NCI-H774 (cell line): ENCODE measurements at places on chromosomes 2 and 18.

DNA sequence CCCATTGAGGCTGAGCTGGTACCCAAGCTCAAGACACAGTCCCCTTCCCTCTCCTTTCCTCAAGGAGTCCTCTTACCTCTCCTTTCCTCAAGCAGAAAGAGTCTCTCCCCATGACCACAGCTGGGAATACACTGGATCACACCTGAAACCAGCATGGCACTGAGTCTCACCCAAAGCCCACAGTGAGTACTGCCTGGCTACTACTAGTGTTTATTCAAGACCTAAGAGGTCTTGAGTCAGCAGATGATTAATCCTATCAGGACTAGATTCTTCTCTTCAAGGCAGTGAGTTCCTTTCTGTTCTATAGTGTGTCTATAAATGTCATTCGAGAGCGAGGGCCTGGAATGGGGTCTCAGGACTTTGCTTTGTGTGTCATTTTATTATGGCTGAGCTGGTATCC is 111.4 kb downstream of the METTL4 start:
- no peak for DNase-seq

DNA sequence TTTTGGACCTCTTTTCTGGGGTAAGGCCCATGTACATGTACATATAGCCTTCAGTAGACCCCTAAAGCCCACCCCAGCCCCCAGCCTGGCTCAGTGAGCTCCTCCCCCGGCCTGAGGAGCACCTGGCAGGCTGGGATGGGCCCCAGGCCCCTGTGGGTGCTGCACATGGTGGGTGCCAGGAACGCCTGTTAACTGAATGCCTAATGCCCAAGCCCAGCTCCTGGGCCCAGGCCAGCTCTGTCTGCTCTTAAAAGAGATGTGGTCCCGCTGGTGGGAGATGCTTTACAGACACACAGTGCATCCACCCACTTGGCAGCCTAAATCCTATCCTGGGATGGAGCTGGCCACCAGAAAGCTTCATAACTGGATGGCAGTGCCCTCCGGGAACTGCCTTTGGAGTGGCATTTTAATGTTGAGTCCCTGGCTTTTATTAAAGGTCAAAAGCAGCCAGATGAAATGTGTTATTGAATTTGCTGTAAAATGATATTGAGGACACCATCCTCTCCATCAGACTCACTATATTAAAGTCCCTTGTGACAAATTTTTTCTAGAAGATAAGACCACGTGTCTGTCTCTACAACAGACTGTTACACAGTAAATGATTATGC is 7.7 kb upstream of the OXER1 start:
- no peak for DNase-seq

DNA sequence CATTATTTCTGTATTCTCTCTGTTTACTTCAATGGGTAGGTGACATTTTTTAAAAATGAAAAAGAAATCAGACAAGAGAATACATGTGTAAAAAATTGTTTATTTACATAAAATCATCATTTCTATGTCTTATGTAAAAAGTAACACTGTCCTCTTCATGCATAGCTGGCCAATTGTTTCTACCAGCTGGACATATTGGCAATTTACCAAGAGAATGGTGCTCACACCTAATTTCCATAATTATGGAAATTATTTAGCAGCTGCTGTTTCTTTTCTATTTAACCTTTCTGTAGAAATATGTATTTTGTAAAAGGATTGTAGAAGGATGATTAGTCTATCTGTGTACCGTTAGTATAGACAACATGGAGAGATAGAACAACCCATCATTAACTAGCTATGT is 791.9 kb downstream of the TRIB2 start:
- DNase-seq, result no peak

DNA sequence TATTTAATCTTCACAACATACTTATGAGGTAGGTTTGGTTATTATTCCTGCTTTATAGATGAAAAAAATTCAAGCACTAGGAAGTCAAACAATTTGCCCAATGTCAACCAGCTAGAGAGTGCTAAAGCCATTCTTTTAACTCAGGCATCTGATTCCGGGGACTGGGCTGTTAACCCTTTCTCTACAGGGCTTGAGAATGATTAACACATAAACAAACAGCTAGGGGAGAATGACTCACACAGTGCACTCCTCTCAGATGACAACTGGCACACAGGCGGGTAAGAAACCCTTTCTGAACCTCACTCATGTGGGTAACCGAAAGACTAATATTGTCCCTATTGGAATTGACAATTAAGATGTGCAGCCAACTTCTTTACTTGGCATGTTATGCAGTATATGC is 86.3 kb upstream of the FSHR start:
- no peak for DNase-seq

- DNase-seq, result no peak
These were observed 108.5 kb downstream of the RAPGEF4 start for GRCh38 chr2:172843902-172844715.

DNA sequence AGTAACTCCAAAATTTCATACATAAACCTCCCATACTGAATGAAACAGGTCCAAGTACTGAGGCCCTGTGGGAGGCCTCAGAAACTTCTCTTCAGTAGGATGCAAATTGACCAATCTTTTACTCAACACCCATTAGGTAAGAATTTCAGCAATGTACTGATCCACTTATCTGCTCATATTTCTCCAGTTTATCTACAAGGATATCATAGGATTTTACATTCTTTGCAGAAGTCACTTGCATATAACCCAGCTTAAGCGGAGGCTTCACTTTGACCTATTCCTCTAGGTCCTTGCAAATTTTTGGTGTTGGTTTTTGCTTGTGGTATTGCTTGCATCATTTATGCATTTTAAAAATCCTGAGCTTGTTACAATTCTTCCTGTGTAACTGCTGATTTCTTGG is 28.8 kb upstream of the SLC3A1 start:
- DNase-seq, result no peak

DNA sequence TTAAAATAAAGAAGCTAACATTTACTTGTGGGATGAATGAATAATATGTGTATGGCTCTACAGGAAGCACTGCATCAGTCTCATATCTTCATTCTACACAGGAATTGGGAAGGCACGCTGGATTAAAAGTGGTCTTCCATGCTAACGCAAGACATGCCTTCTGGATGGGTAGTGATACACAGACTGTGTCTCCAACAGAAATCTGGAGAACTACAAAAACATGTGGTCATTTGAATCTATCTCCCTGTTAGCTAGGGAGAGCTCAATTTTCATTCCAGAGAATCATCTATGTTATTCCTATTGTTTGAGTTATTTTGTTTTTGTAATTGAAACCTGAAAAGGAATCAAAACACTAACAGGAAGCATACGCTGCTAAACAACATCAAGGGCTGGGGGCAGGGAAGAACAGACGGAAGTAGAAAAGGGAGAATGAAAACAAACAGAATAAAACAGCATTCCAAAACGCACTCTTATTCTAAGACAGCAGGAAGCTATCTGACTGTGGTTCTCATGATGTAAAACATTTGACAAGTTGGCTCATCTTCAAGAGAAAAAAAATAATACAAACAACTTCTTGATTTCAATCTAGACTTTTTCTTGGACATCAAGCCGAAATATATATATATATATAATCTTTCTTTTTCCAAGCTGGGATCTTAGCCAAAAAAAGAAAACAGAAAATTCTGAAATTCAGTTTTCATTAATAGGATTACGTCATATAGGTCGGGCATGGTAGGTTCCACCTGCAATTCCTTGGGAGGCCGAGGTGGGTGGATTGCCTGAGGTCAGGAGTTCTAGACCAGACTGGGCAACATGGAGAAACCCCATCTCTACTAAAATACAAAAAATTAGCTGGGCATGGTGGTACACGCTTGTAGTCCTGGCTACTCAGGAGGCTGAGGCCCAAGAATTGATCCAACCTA is 31.5 kb upstream of the ASNSD1 start:
- no peak for DNase-seq

DNA sequence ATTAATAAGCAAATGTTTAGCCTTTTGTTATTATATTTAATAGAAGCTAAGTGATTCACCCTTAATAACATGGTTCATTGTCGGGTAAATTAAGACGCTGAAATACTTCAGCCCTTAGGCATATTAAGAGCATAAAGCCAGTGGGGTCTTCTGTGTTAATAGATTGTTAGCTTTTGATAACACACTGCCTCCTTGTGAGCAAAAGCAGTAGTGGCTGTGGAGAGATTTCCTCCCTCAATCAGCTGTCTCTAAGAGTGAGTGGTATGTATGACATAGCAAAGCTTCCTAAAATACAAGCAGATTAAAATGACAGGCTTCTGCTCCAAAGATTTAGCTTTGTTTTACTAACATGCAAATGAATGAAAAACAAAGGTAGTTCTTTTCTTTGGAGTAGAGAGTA is 143.7 kb upstream of the SYT4 start:
- no peak for DNase-seq
